ENCODE measurements at places on chromosomes 16 and 17. TPM values are rescaled to one million over a fixed set of nuclear protein-coding genes. Genes with fewer than 3 reads are reported as not detected.

DNA sequence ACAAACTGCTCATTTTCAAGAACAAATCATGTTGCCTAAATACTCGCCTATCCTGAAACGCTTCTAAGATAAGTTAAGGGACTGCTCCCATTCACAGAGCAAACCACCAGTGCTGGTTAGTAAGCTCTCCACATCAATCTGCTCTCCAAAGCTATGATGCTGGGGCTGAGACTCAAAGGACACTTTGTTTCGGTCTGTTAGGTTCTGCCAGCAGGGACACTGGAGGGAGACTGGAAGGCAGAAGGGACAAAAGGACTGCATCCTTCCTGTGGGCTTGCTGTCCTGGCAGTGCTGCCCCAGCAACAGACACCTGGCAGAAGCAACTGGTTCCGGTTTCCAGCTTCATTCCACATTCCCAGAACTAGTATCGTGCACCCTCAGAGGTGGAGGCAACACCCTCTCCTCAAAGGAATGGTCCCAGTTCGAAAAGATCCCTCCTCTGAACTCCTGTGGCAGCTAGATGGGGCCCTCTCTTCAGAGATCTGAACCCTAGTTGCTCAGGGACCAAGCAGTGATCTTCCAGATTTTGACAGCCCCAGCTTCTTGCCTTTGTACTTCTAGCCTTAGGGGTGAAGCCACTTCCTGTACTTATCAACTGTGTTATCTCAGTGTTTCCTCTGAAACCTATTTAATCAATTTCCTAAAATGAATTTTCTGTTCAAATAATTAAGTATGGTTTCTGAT is 73.4 kb upstream of the GSG1L start:
- no peak for DNase-seq

Gene TNP2
- not detected for total RNA-seq

Gene DNAI2
- total RNA-seq = not detected

Gene USH1G
- not detected for total RNA-seq

GRCh38 chr16:10951026-10951425 is 6.7 kb downstream of the CLEC16A start:
- no peak for DNase-seq

- no peak for DNase-seq
These were observed 4.7 kb downstream of the DUSP14 start for GRCh38 chr17:37494401-37494831.

GRCh38 chr17:36142235-36142634 is 34.2 kb downstream of the TBC1D3B start:
- no peak for DNase-seq

DNA sequence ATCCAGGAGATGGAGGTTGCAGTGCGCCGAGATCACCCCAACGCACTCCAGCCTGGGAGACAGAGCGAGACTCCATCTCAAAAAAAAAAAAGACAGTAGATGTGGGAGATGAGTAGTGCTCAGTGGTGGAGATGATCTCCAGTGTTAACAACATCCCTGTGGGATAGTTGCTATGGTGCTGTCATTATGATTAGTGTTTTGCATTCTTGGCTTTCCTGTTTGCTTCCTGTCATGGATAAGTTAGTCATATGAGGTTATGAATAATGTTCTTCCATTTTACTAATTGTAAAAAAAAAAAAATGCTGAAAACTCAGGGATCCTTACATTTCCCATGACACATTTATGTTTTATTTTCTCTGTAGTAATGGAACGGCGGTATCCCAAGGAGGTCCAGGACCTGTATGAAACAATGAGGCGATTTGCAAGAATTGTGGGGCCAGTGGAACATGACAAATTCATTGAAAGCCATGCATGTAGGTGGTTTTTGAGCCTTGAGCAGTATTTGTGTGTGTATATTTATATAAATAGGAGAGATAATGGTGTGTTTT is 24.5 kb upstream of the DUSP14 start:
- DNase-seq = no peak

- no peak for DNase-seq
These were observed 5.2 kb upstream of the FOXJ1 start for GRCh38 chr17:76146053-76146851.

Gene COG8
- 34.3 TPM for total RNA-seq

Gene TPSG1
- total RNA-seq = not detected

DNA sequence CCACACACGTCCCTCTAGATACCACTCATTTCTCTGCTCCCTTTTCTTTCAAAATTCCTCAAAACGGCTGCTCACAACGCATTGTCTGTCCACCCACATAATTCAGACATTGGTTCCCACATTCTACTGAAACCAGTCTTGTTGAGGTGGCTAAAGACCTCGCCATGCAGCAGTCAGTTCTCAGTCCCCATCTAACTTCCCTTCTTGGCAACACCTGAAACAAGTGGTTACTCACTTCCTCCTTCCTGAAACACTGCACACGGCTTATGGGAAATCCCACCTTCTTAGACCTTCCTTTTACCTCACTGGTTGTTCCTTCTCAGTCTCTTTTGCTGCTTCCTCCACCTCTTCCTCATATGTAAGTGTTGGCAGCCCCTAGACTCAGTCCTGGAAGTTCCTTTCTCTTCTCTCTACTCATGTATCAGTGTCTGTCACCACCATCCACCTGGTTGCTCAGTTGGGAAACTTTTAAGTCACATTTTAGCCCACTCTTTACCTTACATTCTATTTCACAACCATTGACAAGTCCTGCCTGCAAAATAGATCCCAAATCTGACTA is 277.1 kb downstream of the CEP112 start:
- DNase-seq = no peak
